Left ventricle myocardium superior (tissue), 1 donor: ENCODE measurements at places on chromosomes 4 and X. TPM values are rescaled to one million over a fixed set of nuclear protein-coding genes. Genes with fewer than 3 reads are reported as not detected.

- no peak for DNase-seq
These were observed 22.7 kb downstream of the F8A1 start for GRCh38 chrX:154908821-154909220.

DNA sequence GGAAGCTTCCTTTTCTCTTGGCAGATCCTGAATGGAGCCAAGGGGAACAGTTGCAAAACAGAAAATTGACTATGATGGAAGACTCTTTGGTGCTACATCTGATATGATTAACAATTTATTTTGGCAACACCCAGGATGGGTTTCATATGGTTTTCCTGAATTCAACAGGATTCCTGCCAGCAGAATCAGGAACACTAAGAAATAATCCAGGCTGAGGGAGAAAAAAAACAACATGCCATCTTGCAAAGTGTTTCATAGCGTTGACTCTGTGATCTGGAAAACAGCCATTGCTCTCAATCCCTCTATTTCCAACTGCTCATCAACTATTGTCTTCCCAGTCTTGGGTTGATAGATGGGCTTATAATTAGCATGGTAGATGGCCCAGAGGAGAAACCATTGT is 303.8 kb upstream of the KLF3 start:
- no peak for DNase-seq

DNA sequence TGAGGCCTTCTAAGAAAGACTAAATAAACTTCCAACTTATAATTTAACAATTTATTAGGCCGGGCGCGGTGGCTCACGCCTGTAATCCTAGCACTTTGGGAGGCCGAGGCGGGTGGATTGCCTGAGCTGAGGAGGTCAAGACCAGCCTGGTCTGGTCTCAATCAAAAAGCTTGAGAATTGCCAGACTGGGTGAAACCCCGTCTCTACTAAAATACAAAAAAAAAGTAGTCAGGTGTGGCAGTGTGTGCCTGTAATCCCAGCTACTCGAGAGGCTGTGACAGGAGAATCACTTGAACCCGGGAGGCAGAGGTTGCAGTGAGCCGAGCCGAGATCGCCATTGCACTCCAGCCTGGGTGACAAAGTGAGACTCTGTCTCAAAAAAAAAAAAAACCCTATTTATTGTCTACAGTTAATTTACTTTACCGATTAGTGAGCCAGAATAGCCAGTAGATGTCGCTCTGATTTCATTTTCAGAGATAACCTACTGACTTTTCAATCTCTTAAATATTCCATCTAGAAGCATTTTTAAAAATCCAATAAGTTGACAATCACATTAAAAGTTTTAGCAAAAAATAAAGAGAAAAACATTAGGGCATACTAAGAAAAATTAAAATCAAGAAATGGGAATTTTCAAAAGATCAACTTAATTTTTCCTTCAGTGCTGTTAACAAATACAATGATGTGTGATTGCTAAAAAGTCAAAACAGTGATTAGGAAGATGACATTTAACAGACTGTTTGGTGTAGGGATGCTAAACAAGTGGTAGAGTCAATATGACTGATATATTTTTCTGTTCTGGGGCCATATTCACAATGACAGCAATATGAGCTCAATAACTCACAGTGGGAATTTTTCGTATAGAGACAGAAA is 4.3 kb upstream of the SHROOM3 start:
- no peak for DNase-seq

GRCh38 chr4:36111172-36111571 is 133.1 kb downstream of the ARAP2 start:
- DNase-seq: no peak

DNA sequence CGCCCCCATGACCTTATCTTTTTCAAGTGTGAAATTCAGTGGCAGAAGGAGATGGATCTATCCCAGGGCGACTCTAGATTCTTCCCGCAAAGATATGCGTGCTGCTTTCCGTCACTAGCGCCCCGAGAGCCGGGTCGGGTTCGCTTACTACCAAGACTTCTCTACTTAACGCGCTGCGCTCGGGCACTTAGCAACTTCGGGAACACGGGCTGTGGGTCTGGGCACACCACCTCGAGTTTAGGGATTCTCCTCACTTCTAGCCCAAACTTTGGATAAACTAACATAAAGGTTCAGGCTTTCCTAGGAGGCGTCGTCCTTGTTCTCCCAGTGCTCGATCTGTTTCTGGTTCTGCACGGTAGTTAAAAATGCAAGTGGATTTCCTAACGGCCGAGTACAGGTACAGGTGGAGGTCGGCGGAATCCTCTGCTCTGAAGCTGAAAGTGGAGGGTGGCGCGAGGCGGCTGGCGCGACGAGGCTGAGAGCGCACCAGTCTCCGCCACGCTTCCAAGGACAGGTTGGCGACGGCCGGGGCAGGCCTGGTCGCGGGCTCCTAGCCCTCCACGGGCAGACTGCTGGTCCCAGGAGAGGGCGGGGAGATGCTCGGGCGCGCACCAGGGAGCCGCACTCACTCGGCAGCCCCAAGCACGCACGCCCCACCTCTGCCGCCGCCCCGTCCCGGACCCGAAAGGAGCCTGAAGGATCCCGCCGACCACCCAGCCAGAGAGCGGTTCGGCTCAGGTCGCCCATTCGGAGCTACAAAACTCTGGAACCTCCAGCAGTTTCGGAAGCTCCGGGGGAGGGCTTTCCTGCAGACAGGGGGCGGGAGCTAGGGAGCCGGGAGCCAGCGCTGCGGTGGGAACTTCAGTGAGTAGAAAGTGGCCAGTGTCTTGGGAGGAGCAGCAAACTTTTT is 100.8 kb upstream of the TENM3 start:
- no peak for DNase-seq

DNA sequence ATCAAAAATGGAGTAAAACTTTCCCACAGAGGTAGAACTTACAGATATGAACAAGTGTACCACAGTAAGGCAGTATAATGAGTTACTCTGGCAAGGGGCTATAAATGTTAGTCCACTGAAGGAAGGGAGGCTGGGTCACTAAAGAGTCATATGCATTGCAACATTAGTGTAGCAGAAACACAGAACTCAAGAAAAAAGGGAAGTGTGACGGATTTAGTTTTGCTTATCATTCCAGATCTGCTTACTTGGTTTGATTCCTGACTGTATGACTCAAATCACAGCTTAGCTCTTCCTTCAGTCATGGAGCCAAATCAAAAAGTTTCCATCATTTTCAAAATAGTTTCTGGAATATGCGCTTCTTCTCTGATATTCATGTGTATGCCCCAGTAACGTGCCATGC is 148.7 kb downstream of the FSTL5 start:
- DNase-seq: no peak

GRCh38 chr4:135545616-135546317 is 1344.2 kb upstream of the PABPC4L start:
- DNase-seq: no peak

DNA sequence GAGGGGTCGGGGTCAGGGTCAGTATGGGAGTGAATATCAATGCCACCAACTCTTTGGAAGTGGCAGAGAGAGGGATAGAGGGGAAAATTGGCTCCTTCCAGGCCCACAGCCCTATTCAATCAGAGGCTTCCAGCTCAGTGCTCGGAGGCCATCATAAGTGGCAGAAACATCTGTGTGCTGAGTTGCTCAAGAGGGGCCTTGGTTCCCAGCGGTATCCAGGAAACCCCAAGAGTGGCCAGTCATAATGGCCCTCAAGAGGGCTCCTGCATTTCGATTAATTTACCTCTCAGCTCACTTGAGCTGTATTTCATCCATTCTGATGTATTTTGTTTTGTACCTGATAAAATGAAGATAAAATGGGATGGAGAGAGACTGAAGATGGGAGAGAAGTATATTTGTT is 154.3 kb upstream of the EOLA2 start:
- no peak for DNase-seq

DNA sequence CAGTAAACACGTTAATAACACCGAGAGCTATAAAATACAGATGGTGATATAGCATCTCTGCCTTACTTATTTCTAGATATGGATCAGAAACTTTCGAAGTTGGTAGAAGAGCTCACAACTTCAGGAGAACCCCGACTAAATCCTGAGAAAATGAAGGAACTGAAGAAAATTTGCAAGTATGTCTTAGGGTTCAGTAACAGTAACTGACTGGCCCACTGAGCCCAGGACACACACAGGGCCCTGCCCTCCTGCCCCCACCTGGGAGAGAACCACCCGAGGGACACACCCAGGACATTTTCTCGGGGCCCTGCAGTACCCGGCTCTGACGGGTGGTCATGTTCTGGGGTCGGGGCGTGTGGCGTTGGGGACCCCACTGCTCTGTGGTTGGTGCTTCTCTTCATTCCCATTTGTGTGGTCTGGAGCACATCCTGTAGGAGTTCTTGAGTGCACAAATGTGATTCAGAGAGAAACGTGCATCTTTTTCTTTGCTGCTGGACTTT is 1.1 kb downstream of the UVSSA start:
- no peak for DNase-seq

DNA sequence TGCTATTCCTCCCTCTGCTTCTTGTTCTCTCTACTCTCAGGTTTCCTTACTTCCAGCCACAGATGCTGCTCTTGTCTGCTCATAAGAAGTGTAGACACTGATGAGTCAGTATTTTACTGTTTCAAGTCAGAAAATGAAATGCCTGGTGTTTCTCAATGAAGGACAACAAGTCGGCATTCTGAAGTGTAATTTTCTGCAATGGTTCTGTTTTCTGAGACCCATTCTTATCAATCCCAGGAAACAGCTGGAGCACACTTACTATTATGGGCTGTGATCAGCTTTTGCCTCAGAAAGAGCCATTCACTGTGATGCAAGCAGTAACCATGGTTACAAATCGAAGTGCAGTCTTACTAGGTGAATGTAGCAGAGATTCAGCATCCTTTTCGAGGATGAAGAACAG is 42.0 kb downstream of the SLC4A4 start:
- DNase-seq: no peak

GRCh38 chr4:99400831-99401230 is 34.3 kb downstream of the ADH7 start:
- DNase-seq: no peak

DNA sequence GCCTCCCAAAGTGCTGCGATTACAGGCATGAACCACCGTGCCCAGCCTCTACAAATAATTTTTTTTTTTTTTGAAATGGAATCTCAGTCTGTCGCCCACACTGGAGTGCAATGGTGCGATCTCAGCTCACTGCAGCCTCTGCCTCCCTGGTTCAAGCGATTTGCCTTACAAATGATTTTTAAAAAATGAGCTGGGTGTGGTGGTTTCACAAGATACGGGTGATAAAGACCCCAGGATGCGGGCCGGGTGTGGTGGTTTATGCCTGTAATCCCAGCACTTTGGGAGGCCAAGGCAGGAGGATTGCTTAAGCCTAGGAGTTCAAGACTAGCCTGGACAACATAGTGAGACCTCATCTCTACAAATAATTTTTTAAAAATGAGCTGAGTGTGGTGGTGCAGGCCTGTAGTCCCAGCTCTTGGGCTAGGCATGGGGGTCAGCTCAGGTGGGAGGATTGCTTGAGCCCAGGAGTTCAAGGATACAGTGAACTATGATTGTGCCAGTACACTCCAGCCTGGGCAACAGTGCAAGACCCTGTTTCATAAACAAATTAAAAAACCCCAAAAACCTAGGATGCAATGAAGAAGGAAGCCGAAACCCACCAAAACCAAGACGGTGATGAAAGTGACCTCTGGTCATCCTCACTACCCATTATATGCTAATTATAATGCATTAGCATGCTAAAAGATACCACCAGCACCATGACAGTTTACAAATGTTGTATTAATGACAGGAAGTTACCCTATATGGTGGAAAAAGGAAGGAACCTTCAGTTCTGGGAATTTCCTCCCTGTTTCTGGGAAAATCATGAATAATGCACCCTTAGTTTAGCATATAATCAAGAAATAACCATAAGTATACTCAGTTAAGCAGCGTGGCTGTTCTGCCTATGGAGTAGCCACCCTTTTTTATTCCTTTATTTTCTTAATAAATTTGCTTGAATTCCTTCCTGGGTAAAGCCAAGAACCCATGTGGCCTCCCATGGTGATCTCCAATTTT is 27.7 kb downstream of the PDGFRA start:
- DNase-seq: no peak

DNA sequence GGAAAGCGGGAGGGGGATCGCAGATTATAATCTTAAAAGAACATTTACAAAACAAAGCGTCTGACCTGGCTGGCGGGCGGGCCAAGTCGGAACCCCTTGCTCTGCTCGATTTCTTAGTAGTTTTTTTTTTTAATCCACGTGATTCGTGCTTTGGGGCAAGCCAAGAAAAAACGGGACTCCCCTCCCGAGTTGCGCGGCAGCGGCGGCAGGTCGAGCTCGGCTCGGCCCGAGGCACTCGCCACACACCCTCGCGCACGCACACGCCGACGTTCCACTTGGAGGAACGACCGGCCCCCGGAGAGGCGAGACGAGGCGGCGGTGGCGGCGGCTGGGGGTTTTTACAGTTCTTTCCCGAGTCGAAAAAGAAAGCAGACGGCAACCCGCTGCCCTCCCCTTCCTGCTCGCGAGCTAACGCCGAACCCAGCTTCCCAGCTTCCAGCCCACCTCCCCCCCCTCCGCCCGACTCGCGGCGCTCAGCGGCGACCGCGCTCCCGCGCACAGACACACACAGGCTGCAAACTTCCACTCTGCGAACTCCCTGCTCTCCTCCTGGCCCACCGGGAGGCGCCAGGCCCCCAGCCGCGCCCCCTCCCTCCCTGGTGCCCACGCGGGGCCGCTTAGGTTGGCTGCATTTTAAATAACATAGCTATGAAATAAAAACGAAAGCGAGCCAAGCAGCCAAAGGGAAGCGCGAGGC is 1.2 kb downstream of the BCOR start:
- DNase-seq: peak; percentile 57

DNA sequence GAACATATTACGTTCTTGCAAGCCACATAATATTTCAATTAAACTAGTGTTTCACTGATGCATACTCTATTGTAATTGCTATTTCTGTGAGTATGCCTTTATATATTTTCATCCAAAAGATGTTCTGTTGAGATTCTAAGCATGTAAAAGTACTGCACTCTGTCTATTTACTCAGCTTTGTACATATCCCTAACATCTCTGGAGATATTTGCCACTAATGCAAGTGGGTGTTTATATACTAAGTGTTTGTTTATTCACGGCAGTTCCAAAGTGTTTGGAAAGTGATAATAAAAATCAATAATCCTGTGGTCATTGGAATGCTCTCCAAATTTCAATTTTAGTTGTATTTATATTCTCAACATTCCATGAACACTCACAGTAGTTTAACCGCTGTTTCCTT is 1989.0 kb downstream of the C4orf33 start:
- DNase-seq: no peak

Gene SPATA4
- total RNA-seq: not detected

Gene PDE5A
- 7.6 TPM for total RNA-seq

Gene IL21
- total RNA-seq: not detected

Gene RAB33A
- 0.59 TPM for total RNA-seq

Gene PNCK
- 14.5 TPM for total RNA-seq

Gene FAM156A
- 7.3 TPM for total RNA-seq

Gene GPR143
- total RNA-seq: not detected
